ENCODE measurements at places on chromosomes 3 and 15.

DNA sequence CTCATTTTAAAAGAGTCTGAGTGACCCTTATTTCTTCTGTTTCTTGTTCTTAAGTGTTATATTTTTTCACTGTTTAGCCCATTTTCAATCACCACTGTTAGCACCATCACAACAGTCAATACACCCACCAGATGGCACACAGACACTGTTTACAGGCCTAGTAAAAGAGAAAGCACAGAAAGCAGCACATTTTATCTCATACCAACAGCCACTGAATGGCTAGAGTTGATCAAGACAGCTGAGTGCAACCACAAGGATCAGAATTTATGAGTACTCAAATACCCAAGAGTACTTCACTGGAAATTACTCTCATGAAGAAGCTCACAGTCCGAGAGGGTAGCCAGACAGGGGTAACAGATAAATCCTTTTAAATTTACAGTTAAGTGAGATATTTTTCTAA lies 127.0 kb downstream of the TFDP2 start:
- no peak for DNase-seq

DNA sequence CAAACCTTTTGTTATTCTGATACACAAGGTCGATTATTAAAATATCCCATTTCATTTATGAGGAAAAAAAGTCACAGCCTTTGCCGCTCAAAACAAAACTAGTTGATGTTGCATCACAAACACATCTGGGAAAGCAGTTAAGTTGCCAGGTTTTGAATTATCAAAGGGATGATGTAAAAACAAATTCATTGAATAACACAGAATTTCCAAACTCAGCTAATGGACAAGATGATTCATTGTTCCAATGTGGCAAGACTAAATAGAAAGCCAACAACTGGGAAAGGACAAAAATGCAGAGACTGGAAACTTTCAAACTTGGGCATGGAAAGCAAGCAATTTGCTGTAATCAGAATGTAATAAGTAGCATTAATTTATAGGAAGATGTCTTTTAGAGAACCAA lies 610.0 kb upstream of the ZNF385D start:
- no peak for DNase-seq

DNA sequence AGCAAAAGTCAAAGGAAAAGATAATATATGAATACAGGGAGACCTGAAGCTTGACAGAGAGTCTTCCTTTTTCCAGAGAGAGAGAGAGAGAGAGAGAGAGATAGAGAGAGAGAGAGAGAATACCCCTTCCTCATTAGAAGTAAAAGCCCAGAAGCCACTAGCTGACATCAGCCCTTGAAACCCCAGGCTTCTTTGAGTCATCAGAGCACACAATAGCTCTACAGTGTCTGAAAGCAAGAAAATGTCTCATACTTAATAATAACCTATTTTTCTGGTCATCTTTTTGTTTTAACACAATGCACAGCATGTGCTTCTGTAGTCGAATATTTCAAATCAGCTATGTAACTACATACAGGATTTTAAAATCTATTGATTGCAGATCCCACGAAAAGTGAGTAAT lies 109.2 kb upstream of the NANOGP8 start:
- DNase-seq: no peak

DNA sequence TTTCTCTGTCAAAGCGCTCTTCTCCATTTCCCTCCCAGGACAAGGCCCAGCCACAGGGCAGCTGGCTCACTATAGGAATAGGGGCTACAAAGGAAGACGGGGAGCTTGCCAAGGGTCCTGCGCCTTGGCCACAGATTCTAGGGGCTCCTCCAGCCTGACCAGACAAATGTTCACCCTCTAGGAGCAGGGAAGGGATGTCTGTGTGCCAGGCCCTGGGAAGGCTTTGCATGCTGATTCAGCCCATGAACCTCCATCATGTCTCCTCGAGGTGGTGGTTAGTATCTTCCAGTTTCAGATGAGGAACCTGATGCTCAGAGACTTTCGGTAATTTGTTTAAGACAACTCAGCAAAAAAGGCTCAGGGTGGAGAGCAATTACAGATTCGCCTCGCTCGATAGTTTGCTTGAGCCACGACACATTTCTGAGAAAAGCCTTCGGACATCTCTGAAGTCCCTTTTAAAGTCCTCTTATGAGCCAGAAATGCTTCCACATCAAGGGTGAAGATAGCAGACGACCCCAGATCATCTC lies 110.0 kb downstream of the XXYLT1 start:
- DNase-seq: no peak

DNA sequence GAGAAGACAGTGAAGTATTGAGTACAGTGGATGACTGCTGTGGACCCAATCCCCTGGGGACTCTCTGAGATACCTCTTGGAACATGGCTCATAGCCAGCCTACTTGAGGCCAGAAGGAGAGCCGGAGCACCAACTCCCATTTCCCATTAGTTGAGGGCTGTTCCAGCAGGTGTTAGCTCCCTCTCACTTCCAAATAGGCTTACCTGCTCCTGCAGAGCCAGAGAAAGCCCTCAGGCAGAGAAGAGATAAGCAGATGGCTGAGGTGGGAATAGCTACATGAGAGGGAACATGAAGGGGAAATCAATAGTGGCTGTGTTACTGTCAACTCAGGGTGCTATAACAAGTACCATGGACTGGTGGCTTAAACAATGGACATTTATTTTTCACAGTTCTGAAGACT lies 4.6 kb upstream of the CCK start:
- no peak for DNase-seq

DNA sequence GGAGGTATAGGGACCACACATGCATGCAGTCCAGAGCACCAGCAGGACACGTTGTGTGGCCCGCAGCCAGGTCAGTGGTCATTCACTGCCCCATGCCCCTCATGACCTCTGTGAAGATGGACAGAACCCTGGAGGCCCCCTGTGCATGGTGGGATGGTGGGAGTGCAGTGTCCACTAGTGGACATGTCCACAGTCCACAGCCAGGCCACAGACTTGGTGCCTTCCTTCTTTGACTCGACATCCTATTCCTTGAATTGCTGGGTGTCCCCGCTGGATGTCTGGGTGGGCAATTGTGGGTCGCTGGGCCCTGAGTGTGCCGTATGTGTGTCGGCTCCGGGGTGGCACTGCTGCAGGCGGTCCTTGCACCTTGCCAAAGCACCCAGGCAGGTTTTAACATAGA lies 35.7 kb downstream of the KLF15 start:
- DNase-seq: no peak

GRCh38 chr15:39465843-39466749 lies 114.8 kb upstream of the THBS1 start:
- no peak for DNase-seq
